Fibroblast of skin of back (primary cell): ENCODE measurements at places on chromosomes 4 and X.

GRCh38 chr4:2364654-2365053 lies 53.8 kb downstream of the ZFYVE28 start:
- peak; percentile 52 for DNase-seq

DNA sequence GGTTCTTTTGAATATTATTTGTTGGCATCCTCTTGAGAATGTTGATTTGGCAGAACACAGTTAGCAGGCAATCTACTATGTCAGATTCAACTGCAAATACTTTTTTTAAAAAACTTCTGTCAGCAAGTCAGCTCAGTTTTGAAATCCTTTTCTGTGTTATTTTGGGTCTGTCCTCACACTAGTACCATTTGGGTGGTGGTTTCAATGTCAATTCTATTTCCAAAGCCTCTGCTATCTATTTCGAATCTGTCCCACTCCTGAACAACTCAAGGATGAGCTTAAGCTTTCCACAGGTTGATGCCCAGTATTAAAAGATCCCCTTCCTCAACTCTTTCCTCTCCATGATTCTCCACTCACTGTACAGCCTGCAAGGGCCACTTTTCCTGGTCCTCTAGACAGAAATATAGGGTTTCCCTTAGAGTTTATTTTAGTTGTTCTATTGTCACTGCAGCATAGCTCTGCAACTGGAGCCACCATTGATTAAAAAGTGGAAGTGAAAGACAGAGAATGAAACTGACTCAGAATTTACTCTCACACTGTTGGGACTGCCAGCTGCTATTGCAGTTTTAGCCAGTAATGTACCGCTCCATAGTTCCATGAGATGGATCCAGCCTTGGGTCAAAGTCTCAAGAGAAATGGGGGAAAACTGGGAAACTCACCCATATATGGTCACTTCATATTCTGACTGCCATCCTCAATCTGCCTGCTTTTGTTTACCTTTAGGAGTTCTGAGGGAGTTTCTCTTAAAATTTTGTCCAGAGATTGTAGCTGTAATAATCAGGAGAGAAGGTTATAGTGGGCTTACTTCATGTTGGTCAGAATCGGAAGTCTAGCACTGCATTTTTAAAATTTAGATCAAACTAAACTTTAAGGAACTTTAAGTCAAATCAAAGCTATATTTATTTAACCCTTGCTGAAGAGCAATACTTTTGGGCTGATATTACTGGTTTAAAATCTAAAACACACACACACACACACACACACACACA lies 14.6 kb downstream of the HDX start:
- DNase-seq, result no peak

GRCh38 chr4:182015893-182016292 lies 227.3 kb upstream of the TENM3 start:
- peak; percentile 50 for DNase-seq

DNA sequence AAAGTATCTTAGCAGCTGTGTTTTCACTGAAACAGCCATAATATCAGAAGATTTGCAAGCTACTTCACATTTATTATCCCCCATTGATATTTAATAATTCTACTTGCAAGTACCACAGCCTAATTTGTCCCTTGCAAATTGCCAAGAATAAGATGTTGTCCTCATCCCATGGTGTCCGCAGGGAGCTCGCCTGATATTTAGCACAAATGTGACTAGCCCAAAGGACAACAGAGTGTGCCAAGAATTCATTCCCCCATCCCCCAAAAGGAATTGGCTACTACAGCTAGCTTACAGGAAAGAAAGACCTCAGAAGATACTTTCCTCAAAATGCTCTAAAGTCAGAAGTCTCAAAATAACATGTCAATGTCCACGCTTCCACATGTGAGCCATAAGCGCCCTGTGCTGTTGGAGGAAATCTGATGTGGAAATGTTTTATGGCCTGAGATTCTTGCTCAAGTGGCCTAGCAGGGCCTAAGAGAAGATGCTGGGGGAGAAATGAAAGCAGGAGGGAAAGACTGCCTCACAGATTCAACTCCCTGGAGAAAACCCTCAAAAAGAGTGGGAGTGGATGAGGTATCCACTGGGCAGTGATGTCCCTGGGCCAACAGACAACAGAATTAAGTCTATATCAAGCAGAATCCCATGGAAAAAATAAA lies 111.4 kb downstream of the SH3KBP1 start:
- no peak for DNase-seq

DNA sequence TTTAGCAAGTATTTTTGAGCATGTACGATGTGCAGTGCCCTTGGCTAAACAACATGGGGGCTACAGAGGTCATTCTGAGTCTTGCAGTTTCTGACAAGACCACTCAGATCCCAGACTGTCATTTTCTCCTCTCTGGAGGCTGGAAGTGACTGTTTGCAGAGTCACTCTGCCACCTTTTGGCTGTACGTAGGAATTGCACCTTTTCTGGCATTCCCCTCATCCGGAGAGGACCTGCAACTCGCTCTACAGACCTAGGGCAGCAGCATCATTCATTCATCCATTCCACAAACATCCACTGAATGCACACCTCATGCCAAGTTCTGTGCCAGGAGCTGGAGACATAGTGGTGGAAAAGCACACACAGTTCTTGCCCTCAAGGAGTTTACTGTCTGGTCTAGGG lies 160.4 kb upstream of the GPR101 start:
- peak; percentile 24 for DNase-seq

DNA sequence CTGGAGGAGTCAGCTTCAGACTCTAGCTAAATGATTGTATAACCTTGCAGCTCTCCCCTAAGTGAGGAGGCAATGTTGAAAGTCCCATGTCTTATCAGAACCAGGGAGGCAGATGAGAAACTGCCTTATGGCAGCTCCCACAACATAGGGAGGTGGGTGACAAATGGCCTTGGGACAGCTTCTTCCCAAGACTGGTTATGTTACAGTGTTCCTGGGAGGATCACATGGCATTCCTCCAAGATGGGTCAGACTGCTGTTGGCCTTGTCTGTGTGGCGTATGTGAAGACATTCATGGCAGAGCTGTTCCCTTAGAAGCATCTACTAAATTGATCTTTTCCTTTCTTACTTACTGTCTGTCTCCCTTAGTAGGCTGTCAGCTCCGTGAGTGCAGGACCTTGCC lies 42.0 kb downstream of the HPRT1 start:
- no peak for DNase-seq

GRCh38 chr4:143438710-143439109 lies 74.8 kb upstream of the SMARCA5 start:
- DNase-seq, result peak; percentile 14

GRCh38 chr4:124710911-124711310 lies 1.6 kb downstream of the ANKRD50 start:
- peak; percentile 27 for DNase-seq

DNA sequence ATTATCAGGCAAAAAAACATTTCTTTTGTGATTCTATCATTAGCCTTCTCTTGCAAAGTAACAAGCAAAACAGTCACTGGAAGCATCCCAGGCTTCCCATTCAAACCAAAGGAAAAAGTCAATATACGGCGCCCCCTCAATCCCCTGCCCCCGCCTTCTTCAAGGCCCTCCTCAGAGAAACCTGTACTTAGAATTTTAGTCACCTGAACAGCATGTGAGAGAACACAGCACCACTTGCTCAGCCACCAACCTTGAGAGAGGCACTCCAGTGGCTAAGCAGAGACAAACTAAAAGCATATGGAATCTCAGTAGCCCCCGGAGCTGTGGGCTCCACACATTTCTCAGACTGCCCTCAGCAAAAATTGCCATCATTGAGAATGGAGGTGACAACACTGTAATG lies 25.2 kb downstream of the LEF1 start:
- DNase-seq, result no peak

DNA sequence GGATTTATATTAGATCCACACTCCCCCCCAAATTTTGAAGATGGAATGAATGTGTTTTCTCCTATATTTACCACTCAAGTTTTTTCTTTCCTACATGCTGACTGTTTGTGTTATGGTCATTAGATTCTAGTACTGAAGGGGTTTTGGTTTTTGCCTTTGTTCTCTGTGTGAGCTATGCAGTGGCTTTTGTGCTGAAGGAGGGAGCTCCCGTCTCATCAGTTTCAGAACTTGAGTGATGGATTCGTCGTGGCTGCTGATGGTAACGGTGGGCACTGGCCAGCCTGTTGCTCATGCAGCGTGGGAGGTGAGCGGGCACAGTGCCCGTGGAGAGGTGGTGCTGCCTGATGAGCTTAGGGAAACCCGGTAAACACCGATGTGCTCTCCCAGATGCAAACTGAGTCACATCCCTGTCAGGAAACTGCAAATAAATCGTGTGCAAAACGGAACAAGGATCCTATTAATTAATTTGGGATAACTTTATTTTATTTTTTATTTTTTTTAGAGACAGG lies 101.5 kb downstream of the SORBS2 start:
- no peak for DNase-seq

DNA sequence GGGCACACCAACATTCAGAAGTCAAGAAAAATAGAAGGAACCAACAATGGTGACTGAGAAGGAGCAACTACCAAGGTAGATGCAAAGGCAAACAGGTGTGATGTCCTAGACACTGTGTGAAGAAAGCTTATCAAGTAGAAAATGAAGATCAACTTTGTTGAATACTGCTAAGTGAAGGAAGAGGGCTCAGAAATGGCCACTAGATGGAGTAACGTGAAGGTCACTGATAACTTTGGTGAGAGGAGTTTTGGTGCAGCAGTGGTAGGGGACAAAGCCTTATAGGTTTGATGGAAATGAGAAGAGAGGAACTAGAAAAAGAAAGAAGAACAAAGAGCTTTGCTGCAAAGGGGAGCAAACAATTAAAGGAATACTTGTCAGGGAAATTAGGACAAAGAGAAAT lies 23.5 kb downstream of the OTC start:
- no peak for DNase-seq

DNA sequence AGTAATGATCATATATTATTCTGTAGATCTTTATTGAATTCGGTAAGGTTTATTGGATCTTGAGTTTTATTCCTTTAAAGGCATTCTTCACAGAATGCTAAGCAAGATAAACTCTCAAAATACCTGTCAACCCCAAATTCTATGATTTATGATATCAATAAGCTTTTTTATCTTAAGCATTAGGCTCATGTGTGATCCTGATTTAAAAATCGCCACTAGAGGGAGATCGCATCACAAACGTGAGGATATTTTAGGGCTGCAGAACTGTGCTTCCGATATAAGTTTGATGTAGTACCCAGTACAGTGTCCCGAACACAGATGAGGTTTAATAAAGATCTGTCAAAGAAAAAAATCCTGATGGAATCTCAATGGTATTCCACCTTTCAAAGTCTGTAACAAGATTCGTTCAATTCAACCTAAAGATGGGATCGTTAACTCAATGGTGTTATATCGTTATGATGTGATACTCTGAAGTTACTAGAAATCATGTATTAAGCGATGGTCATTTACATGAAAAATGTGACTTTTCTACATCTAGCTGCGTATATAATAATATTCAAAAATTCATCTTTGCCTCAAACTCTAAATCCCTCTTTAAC lies 169.0 kb downstream of the CORIN start:
- peak; percentile 60 for DNase-seq

- DNase-seq, result no peak
These were observed 50.0 kb downstream of the C4orf46 start for GRCh38 chr4:158621729-158622128.

DNA sequence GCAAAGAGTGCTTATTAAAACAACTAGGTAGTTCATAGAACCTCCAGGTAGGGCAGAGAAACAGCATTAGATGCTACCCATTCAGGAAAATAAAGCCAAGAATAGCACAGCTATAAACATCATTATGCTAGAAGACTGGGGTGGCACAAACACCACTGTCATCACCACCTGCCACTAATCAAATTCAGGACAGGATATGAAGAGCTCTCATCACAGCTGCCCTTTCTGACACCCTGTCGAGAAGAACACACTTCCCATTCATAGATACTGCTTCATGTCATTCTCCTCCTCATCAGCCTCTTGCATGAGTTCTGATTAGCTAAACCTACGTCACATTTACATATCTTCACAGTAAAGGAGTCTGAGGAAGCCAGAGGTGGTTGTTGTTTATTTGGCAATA lies 692.3 kb upstream of the HS3ST1 start:
- DNase-seq, result no peak

- DNase-seq, result no peak
These were observed 99.5 kb upstream of the CTSO start for GRCh38 chr4:156053174-156053573.
